Stimulated activated CD4-positive, alpha-beta T cell treated with anti-CD3 and anti-CD28 coated beads, Interleukin-15, amount 100 ng/mL, for 24 hours (primary cell): ENCODE measurements at places on chromosomes 6 and 20.

- DNase-seq: peak; percentile 41
These were observed 862 bp upstream of the SOBP start for GRCh38 chr6:107488875-107489635.

DNA sequence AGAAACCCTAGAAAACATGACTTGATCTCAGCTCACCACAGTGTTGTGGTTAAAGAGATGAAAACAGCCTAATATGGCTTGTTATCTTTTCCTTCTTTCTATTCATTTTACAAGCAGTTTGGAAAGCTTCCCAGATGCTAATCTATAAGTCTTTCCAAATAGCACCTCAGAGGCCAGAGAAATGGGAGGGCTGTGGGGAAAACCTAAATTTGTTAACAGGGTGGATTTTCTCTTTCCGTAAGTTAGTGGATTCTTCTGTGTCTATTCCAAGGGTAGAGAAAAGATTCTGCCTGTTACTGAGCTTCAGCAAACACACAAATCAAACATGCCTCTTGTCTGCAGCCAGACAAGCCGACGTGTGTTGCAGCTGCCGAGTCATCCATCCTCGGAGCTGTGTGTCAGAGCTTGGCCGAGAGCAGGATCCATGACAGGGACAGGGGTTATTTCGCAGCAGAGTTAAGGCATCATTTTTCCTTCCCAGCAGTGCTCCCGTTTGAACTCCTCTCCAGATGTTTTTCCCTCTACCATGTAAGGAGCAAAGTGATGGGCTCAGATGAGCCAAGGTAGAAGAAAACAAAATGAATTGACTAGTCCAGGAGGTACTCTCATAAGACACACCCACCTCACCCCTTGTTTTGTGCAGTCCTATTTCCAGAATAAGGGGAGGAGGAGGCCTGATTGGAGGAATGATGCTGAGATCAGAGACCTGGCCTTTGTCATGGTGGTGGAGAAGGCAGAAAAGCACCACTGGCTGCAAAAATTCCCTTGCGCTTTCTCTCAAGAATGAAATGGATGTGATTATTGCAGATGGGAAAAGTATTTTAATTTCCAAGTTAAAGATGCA, 560.0 kb downstream of the C6orf118 start:
- no peak for DNase-seq

- no peak for DNase-seq
These were observed 43.9 kb upstream of the CD93 start for GRCh38 chr20:23129891-23130621.

- peak; percentile 77 for DNase-seq
These were observed at the start of gene MYBL2 for GRCh38 chr20:43666376-43667328. Gene MYBL2 (plus strand): TSS chr20:43667114. CDS start chr20:43667284, 170 bp downstream.

DNA sequence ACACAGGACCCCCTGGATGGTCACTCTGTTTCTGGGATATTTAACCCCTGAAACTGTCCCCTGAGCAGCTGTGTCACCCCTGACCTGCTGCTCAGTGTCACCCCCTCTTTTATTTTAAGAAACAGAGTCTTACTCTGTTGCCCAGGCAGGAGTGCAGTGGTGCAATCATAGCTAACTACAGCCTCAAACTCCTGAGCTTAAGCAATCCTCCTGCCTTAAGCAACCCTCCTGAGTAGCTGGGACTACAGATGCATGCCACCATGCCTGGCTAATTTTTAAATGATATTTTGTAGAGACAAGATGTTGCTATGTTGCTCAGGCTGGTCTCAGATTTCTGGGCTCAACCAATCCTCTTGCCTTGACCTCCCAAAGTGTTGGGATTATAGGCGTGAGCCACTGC, 21.5 kb upstream of the GTSF1L start:
- DNase-seq: no peak

- no peak for DNase-seq
These were observed 131.6 kb downstream of the UTRN start for GRCh38 chr6:144416773-144417172.

DNA sequence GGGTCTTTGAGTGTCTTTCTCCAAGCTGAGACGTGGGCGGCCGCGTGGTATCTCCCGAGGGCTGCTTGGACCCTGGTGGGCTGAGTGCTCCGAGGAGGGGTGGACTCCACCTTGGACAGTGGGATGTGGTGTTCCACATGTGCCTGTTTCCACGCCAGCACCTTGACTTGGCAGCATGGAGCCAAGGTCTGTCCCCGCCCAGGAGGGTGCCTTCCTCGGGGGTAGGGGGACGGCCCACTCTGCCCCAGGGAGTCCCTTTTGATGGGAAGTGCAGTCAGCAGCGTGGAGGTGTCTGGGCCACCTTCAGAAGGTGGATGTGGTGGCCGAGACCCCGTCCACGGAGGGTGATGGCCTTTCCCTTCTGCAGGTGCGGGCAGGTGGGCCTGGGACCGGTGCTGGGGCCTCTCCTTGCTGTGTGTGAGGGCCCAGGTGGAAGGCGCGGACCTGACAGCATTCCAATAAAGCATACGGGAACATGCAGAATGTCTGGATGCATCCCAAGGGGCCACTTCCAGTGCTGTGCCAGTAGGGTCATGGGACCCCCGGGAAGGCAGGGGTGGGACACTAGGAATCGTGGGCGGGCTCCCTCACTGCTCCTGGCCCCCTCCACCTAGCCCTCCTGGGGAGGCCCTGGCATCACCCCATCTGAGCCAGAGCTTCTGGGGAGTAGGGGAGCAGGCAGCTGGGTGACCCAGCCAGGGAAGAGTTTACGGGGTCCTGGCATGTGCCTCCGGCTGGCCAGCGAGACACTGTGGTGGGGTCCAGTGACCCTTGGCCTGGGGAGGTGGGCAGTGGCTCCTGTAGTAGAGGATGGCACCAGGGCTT, 3.5 kb upstream of the COL20A1 start:
- DNase-seq: no peak

DNA sequence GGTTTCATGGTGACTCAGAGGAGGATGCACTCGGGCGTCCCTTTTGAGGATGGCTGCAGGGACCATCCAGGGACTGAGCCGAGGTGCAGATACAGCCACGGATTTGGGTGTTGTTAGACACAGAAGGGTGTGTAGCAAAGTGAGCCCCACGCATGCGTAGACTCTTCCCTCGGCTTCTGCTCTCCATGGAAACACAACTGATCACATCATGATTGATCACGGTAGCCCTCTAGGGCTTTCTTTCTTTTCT, 606 bp upstream of the ULBP1 start:
- peak; percentile 70 for DNase-seq
